Kidney (tissue), 22 donors: ENCODE measurements at places on chromosomes 6 and 20.
A peak's percentile ranks its signal among the peaks of the same experiment; 100 is the strongest.

DNA sequence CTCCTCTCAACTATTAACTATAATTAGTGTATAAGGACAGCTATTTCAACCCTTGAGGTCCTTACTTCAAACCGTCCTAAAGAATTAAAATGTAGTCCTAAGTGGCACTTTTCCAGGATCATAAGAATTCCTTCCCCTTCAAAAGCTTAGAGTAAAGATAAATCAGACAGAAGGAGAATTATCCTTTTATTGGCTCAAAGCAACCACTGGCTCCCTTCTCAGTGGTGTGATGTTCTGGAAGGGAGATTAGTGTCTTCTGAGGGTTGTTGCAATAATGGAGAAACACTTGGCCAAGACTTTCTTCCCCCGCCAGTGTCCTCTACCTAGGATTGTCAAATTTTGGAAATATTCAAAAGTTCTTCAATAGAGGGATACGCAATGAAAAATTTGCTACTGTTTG, 89.1 kb upstream of the PLEKHG1 start:
- no peaks in the 10 kb centered on the region for H3K36me3 ChIP-seq
- no peaks in the 10 kb centered on the region for H3K27me3 ChIP-seq
- H3K4me3 ChIP-seq, result no peak overlapping the region

DNA sequence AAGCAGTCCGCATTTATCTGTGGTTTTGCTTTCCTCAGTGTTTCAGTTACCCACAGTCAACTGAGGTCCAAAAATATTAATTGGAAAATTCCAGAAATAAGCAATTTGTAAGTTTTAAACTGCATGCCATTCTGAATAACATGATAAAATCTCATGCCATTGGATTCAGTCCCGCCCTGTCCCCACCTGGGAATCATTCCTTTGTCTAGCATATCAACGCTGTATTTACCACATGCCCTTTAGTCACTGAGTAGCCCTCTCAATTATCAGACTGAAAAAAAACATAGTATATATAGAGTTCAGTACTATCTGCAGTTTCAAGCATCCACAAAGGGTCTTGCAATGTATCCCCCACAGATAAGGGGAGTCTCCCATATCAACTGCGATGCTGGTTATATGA, 17.1 kb downstream of the RANBP9 start:
- H3K36me3 ChIP-seq, result no peaks in the 10 kb centered on the region
- no peak overlapping the region for H3K4me3 ChIP-seq

DNA sequence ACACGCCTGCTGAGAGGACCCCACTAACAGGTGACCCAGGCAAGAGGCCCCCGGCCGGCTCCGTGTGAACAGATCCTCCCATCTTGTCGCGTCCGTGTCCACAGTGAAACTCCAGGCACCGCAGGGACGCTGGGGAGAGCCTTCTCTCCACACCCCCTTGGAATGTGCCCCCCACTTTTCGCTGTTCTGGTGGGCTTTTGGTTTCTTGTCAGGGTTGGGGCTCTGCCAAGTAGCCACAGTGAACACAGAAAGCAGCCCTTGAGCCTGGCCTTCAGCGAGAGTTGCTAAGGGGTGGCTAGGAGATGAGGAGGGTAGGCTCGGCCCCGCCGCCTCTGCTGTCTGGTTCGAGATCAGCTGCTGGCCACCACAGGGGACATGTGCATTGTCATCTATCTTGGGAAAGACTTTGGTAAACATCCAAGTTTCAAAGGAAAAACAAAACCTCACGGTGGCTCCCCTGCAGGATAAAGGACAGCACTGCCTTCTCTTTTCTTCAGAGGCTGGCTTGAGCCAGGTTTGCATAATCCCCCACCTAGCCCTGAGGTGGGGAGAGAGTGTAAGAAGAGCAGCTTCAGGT, 22.7 kb downstream of the SYNDIG1 start:
- H3K36me3 ChIP-seq, result peaks cover 4% of the 10 kb centered on the region
- H3K4me1 ChIP-seq, result no peaks in the 10 kb centered on the region
- no peak for DNase-seq
- H3K27me3 ChIP-seq, result no peaks in the 10 kb centered on the region
- no peak overlapping the region for H3K4me3 ChIP-seq

DNA sequence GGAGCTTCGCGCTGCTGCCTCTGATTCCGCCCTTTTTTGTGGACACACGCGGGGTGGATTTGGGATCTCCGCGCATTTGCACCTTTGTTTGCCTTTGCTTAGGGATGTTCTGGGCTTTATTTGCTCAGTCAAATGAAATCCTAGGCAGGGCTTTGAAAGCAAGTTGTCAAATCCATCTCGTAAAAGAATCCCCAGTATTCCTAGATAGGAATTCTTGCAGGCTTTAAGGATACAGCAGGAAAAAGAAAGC, 453 bp downstream of the CEP57L1 start:
- H3K27me3 ChIP-seq, result no peaks in the 10 kb centered on the region
- peak overlapping the region; percentile 94 for H3K4me3 ChIP-seq
- no peak for DNase-seq
- H3K27ac ChIP-seq, result peak overlapping the region; percentile 99
- H3K4me1 ChIP-seq, result peaks cover 9% of the 10 kb centered on the region

DNA sequence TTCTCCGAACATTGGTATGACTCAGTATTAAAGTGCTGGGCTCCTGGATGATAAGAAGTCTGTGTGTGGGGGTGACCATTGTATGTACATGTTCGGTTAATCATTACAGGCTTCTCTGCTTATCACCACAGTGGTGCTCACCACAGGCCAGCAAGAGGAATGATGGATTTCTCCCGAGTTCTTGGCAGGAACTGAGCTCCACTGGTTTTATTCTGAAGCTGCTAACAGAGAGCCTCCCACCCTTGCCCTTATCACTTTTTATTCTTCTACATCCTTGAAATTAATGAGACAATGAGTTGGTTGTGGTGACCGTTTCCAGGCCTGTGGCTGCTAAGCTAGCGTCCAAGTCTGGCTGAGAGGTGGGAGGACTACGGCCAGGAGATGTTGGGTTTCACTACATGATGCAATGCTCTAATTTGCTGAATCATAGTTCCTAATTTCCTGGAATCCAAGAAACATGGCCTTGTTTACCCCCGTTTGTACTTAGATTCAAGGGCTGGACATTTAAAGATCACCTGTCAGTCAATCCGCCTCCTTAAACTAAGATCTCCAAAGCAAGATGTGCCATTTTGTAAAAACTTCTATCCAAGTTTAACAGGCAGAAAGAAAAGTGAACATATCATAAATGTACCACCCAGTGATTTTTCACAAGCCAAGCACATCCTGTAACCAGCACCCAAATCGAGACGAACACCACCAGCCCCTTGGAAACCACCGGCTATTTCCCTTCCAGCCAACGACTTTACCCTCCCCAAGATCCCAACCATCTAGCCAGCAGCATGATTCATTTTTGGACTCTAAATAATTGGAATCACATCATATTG, 172.5 kb downstream of the FOXA2 start:
- no peaks in the 10 kb centered on the region for H3K27me3 ChIP-seq
- H3K27ac ChIP-seq, result no peak overlapping the region
- no peaks in the 10 kb centered on the region for H3K36me3 ChIP-seq
- H3K4me1 ChIP-seq, result no peaks in the 10 kb centered on the region
- DNase-seq, result no peak

DNA sequence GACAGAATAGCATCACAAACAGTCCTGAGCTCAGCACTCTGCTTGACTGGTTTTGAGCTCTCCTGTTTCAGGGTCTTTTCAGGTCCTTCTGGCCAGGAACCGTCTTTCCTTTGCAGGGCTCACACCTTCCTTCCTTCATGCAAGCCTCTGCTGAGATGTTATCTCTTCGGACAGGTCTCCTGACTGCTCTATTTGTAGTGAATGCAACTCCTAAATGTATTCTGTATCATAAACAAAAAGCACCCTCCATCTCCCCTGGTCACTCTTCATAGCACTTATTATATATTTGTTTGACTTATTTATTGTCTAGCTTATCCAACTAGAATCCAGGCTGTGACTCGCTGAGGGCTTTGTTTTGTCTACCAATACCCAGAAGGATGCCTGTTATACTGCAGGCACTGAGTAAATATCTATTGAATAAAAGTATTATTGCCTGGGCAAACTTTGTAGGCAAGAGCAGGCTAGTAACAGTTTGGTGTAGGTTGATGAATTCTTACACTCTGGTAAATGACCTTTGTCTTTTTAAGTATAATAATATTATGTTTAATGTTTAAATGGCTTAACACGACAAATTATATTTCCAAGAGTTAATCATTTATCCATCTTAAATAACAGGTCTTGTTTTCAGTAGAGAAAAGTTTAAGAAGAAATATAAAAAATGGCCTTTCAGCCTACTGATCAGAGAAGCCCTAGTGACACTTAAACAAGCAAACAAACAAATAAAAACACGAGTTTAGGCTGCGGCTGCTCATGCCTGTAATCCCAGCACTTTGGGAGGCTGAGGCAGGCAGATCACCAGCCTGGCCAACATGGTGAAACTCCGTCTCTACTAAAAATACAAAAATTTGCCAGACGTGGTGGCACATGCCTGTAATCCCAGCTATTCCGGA, 199.7 kb downstream of the BCAS1 start:
- no peaks in the 10 kb centered on the region for H3K27me3 ChIP-seq
- no peak for DNase-seq
- no peak overlapping the region for H3K4me3 ChIP-seq

DNA sequence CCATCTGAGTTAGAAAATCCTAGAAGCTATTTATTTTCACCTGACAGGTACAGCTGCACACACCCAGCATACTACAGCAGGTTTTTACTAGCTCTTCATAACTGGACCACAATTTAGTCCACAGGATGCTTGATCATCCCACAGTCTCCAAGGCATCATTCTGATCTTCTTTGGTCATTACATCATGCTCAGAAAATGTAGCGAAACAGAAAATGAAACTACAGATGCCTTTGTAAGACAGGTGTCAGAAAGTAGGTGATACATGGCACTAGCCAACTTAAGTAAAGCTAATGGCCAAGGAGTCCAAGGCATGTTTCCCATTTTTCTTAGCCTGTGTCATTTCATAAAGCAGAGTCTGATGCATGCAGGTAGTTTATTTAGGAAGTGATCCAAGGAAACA, 102.3 kb downstream of the HTR1B start:
- no peak overlapping the region for H3K27ac ChIP-seq
- DNase-seq, result no peak
- no peak overlapping the region for H3K4me3 ChIP-seq
- H3K4me1 ChIP-seq, result no peaks in the 10 kb centered on the region

- no peak overlapping the region for H3K27ac ChIP-seq
- no peak overlapping the region for H3K4me3 ChIP-seq
- no peaks in the 10 kb centered on the region for H3K36me3 ChIP-seq
- peak; percentile 15 for DNase-seq
- no peaks in the 10 kb centered on the region for H3K27me3 ChIP-seq
- H3K4me1 ChIP-seq, result peaks cover 4% of the 10 kb centered on the region
Measured at GRCh38 chr6:12892151-12892550, 175.6 kb downstream of the PHACTR1 start.

GRCh38 chr6:18763086-18763485, 375.9 kb downstream of the RNF144B start:
- H3K36me3 ChIP-seq, result no peaks in the 10 kb centered on the region
- H3K4me3 ChIP-seq, result no peak overlapping the region
- H3K27ac ChIP-seq, result no peak overlapping the region

DNA sequence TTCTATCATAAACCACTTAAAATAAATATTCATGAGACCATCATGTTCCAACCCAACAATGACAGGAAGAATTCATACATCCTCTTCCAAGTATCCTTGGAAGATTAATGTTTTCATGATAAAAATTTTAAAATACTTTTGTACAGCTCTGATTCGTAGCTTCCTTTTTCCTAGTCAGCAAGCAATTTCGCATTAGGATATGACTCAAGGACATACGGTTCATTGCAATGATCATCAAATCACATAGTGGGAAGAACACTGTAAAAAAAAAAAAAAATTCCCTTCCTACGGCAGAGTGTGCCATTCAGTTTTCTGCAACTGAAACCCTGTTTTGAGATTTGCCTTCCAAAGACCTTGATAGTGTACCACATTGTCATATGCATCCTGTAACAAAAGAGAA, 35.3 kb upstream of the GFOD1 start:
- H3K4me1 ChIP-seq, result no peaks in the 10 kb centered on the region
- H3K36me3 ChIP-seq, result no peaks in the 10 kb centered on the region
- H3K27ac ChIP-seq, result no peak overlapping the region
- no peak overlapping the region for H3K4me3 ChIP-seq
- H3K27me3 ChIP-seq, result no peaks in the 10 kb centered on the region
- DNase-seq, result no peak

- H3K4me3 ChIP-seq, result no peak overlapping the region
- no peaks in the 10 kb centered on the region for H3K36me3 ChIP-seq
- H3K27me3 ChIP-seq, result no peaks in the 10 kb centered on the region
- no peak for DNase-seq
Measured at GRCh38 chr6:103983860-103984259, 875.9 kb downstream of the HACE1 start.

- H3K4me3 ChIP-seq, result no peak overlapping the region
- no peaks in the 10 kb centered on the region for H3K4me1 ChIP-seq
- H3K27me3 ChIP-seq, result no peaks in the 10 kb centered on the region
- no peak overlapping the region for H3K27ac ChIP-seq
- DNase-seq, result no peak
- no peaks in the 10 kb centered on the region for H3K36me3 ChIP-seq
Measured at GRCh38 chr20:22437354-22437753, 147.0 kb downstream of the FOXA2 start.

DNA sequence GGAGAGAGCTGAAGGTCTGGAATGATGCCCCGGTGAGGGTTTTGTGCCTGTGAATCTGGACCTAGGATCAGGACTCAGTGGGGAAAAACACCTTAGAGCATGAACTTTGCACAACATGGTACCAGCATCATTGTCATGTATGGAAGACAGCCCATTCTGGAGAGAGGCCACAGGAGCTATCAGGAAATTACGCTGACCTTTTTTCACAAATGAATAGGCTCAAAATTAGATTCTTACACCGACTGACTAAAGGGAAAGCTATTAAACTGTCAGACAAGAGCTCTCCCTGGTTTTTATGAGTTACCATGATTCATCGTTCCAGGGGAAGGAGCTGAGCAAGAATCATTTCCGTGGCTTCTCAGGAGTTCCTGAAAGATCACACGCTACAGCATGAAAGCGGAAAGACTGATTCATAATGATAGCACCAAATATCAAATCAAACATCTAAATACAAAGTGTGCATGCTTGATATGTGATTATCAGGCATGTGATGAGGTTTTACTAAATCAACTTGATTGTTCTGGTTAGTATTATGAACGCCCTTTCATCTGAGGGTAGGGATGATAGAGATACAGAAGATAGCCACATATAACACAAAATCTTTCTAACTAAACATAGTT, 224.9 kb upstream of the SMLR1 start:
- DNase-seq, result no peak
- H3K27me3 ChIP-seq, result no peaks in the 10 kb centered on the region
- no peaks in the 10 kb centered on the region for H3K4me1 ChIP-seq
- H3K27ac ChIP-seq, result peak overlapping the region; percentile 28
- H3K36me3 ChIP-seq, result no peaks in the 10 kb centered on the region

- DNase-seq, result peak; percentile 83
- H3K36me3 ChIP-seq, result peaks cover 2% of the 10 kb centered on the region
- H3K4me3 ChIP-seq, result peak overlapping the region; percentile 72
- peaks cover 8% of the 10 kb centered on the region for H3K4me1 ChIP-seq
- no peaks in the 10 kb centered on the region for H3K27me3 ChIP-seq
Measured at GRCh38 chr6:18155864-18156421, 721 bp downstream of the KDM1B start.
